ENCODE measurements at places on chromosomes 16 and 17. TPM values are rescaled to one million over a fixed set of nuclear protein-coding genes. Genes with fewer than 3 reads are reported as not detected.

The FBXL16 gene
- not detected for total RNA-seq

The KRT39 gene
- not detected for total RNA-seq

The HIC1 gene
- 37.5 TPM for total RNA-seq

DNA sequence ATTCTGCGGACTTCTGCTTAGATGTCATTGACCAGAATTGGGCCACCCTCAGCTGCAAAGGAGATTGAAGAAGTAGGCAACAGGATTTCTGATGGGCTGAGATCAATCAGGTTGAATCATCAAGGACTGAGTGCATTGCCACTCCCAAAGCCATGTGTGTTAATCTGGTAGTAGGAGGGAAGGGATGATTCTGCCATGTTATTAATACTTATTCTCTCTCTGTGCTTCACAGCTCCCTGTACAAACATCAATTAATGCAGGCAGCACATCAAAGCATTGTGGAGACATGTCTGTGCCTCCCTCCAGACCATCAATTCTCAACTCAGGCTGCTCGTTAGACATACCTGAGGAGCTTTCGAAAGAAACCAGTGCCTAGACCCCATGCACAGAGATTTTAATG lies 11.6 kb downstream of the LRRC3C start:
- peaks cover 37% of the 10 kb centered on the region for H3K4me1 ChIP-seq
- DNase-seq: no peak

GRCh38 chr16:71594000-71594646 lies 17.2 kb upstream of the TAT start:
- no peak overlapping the region for H3K4me3 ChIP-seq
- H3K27ac ChIP-seq: no peak overlapping the region
- no peaks in the 10 kb centered on the region for H3K36me3 ChIP-seq

DNA sequence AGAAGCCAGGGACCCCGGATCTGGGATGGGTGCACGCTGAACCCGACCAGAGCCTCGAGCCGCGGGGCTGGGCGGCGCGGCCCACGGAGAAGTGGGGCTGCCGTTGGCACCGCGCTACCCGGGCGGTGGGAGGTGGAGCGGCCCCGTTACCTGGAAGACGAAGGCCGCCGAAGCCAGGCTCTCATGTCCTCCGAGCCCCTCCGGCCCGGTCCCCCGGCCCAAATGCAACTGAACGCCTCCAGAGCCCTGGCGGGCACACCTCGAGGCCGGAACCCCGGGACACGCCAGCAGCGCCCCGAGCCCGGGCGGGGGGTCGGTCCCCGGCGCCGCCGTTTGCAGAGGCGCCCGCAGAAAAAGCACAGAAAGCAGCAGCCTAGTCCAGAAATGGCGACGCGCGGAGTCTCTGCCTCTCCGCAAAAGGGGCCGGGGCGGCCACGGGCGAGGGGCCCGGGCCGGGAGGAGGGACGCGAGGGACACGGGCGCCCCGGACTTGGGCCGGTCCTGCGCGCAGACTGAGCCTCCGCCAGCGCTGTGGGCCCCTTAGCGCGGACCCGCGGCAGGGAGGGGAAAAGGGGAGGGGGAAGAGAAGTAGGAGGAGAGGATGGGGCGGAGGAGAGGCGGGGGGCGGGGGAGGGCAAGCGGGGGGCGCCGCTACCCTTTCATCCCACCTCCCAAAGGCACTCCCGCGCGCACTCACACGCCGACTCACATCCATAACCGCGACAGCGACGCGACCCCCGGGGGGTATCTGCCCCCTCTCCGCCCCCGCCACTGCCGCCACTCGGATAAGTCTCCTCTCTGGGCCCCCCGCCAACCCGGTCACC lies 1.4 kb downstream of the AXIN2 start:
- H3K4me1 ChIP-seq: peaks cover 25% of the 10 kb centered on the region
- DNase-seq: no peak
- H3K4me3 ChIP-seq: peak overlapping the region; percentile 90
- peaks cover 7% of the 10 kb centered on the region for H3K36me3 ChIP-seq
- H3K27me3 ChIP-seq: peaks cover 50% of the 10 kb centered on the region

- H3K4me3 ChIP-seq: no peak overlapping the region
- H3K27me3 ChIP-seq: no peaks in the 10 kb centered on the region
- H3K4me1 ChIP-seq: no peaks in the 10 kb centered on the region
- H3K27ac ChIP-seq: no peak overlapping the region
- H3K36me3 ChIP-seq: no peaks in the 10 kb centered on the region
These were observed 48.3 kb downstream of the ATP2C2 start for GRCh38 chr16:84416407-84417321.

DNA sequence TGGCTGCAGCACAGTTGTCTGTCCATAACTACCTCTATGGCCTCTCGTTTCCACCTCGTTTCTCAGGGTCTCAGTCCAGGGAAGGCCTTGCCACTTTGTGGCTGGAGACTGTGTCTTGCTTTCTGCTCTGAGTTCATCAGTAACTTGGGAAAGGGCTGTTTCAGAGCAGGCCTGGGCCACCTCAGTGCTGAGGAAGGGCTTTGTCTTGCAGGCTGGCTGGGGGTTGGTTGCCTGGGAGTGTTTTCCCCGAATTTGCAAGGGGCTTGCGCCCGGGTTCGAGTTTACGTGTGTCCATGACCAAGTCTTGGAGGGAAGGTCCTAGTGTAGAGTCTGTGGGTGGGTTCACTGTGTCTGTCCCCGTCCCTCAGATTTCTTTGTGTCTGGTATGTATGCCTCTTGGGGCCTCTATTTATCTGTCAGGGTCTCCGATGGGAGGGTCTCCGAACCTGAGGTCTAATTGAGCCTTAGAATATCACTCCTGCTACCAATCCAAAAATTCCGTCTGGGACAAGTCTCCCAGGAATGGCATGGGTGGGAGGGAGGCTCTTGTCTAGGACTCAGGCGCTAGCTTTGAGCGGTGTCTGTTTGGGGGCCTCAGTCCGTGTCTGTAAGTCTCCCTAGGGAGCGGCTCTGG lies 594 bp upstream of the TGFB1I1 start:
- H3K4me3 ChIP-seq: peak overlapping the region; percentile 78
- H3K36me3 ChIP-seq: peaks cover 42% of the 10 kb centered on the region
- H3K27ac ChIP-seq: peak overlapping the region; percentile 90

GRCh38 chr16:26614237-26614841 lies 452.4 kb upstream of the C16orf82 start:
- H3K27me3 ChIP-seq: no peaks in the 10 kb centered on the region
- no peaks in the 10 kb centered on the region for H3K4me1 ChIP-seq

Measured in heart right ventricle (tissue), 16 donors.